ENCODE measurements at places on chromosomes 4 and X. TPM values are rescaled to one million over a fixed set of nuclear protein-coding genes. Genes with fewer than 3 reads are reported as not detected.
A peak's percentile ranks its signal among the peaks of the same experiment; 100 is the strongest.

GRCh38 chrX:123797543-123798447, 62.1 kb upstream of the XIAP start:
- no peak for DNase-seq

GAGE1 gene
- total RNA-seq = not detected

- no peak for DNase-seq
These were observed 513.8 kb upstream of the FAM241A start for GRCh38 chr4:111631215-111631999.

DNA sequence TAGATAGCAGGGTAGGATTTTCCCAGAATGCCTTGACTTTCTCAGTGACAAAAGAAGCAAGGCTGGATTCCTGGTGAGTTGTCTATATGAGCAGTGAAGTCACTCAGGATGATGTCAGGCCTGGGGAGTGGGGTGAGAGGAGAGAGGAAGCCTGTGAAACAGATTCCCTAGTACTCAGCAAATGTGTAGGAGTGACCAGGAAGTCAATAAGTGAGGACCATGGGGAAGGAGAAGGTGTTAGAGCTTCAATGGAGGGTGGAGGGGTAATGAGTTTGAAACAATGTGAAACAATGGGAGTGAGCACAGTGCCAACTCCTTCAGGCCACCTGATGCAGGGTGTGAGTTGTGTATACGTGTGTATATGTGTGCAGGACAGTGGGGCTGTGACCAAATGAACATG, 2.4 kb upstream of the SLC9A6 start:
- no peak for DNase-seq

CT45A1 gene
- not detected for total RNA-seq

CYBB gene
- total RNA-seq = 0.23 TPM

DNA sequence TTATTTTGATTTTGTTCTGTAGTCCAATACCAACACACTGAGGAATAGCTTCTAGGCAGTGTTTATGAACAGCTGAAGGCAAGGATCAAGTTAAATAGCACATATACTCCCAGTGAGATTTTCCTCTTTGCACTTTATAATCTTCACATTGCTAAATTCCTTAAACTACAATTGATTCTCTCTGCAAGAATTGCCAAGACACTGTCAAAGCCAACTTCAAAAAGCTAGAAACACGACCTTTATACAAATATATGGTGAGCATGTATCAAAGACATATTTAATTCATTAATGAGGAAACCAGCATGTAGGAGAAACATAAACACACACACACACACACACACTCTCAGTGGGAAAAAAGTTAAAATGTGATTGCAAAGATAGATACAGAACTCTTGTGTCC, 86.4 kb upstream of the FAM9C start:
- no peak for DNase-seq

FAM149A gene
- total RNA-seq = 0.13 TPM

- DNase-seq = no peak
These were observed 14.3 kb downstream of the TEC start for GRCh38 chr4:48255072-48255958.

DNA sequence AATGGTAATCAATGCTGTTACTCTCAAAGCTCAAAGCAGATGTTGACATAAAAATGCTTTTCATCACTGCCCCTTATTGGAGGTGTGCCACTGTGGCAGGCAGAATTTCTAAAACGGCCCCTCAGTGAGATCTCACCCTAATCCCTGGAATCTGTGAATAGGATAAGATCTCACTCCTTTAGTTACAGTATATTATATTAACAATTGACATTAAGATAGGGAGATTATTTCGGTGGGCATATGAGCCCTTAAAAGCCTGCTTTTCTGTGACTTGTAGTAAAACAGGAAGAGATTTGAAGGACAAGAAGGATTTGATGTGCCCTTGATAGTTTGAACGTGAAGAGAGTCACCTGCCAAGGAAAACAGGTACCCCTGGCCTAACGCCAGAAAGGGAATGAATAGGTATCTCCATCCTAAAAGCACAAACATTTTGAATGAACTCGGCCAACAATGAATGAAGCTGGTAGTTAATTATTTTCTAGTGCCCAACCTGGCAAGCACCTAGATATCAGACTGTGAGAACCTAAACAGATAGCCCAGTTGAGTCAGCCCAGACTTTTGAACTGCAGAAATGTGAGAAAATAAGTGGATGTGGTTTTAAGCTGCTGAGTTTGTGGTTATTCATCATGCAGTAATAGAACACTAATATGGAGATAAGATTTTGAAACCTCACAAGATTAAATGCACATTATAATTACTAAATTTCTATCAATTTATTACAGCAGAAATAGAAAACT, 881.6 kb downstream of the PCDH18 start:
- no peak for DNase-seq

UVSSA gene
- total RNA-seq = 23.4 TPM

GRCh38 chr4:102447413-102447812, 53.7 kb upstream of the NFKB1 start:
- no peak for DNase-seq

GAGE13 gene
- total RNA-seq = not detected

DNA sequence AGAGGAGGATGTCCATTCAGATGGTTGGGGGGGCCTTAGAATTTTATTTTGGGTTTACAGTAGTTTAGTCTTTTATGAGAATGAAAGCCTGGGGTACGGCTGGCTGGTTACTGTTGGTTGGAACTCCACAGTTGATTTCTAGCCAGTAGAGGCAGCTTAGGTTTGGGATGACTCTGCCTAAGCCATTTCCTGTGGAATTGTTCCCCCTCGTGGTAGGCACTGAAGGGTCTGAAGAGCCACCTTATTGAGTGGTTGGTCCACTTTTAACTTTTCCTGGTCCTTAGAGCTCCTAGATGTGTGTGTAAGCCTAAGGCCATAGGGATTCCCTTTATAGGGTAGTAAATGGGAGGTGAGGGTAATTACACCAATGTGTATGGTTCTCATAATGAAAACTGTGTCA, 19.7 kb downstream of the SPIN3 start:
- no peak for DNase-seq

GRCh38 chrX:22032506-22032905, 381 bp downstream of the PHEX start:
- DNase-seq = no peak

DNA sequence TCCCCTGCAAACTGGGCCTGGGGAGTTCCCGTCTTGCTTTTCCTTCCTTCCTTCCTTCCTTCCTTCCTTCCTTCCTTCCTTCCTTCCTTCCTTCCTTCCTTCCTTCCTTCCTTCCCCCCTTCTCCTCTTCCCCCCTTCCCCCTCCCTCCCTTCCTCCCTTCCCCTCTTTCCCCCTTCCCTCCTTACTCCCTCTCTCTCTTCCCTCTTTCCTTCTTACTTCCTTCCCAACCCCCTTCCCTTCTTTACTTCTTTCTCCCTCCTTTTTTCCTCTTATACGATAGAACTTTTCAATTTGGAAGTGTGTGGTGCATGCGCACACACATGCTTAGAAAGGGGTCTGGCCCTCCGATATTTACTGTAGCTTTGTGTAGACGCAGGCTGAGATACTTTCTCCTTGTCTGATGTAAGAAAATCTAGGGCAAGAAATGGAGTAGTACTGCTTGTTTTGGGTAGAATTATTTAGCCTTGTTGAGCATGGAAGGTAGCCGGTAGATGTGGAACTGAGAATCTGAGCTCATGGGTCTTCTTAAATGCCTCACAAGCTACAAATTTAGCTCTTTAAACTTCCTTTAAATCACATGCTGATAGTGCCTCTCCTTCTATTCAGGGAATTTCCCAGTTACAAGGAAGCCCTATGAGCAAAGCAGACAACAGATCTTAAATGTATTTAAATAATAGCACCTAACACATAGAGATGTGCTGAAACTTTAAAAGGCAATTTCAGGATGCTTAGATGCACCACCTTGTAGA, 189.6 kb downstream of the GPAT3 start:
- DNase-seq = no peak

DNA sequence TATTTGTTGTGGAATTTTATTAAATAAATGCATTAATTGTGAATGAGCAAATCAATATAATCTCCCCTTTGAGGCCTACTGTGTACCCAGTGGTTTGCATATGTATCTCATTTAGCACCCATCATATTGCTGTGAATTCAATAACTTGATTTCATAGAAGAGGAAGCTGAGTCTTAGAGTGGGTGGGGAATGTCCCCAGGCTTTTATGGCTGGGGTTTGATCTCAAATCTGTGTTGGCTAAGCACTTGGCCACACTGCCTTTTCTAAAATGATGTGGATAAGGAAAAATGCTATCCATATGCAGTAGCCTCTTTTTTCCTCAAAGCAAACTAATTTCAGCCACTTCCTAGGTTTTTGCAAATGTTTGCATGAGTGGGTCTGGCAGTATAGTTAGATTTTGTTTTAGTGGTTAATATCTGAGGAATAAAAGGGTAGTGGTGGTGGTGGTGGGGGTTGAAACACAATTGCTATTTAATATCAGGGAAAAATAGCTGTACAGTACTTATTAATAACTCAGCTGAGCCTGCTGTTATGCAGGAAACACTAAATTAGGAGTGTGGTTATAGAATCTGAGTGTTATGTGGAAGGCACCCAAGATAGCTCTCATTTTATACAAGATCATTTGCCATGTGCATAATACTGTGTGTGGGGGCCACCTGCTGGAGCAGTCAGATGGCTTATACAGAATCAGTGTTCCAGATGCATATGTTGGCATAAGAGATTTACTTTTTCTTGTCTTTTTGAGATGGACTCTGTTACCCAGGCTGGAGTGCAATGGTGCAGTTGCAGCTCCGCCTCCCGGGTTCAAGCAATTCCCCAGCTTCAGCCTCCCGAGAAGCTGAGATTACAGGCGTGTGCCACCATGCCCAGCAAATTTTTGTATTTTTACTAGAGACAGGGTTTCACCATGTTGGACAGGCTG, 108.0 kb downstream of the TMEM131L start:
- DNase-seq = peak; percentile 25

XK gene
- total RNA-seq = 1.3 TPM

GRCh38 chr4:133263104-133263503, 114.0 kb downstream of the PCDH10 start:
- DNase-seq = no peak

GIMD1 gene
- not detected for total RNA-seq

GRCh38 chrX:100264200-100264599, 145.9 kb downstream of the PCDH19 start:
- no peak for DNase-seq

DNA sequence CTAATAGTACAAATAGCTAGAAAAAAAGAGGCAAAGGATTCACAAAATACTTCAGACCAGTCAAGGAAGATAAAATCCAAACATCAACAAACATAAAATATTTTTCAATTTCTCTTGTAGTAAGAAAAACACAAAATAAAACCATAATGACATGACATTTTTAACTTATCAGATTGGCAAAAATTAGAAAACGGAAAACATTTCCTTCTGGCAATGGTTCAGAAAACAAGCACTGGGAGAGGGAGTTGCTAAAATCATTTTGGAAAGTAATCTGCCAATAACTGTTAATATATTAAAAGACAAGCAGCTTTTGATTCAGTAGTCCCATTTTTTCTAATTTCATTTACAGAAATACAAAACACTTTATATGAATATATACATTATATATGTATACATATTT, 26.1 kb downstream of the TKTL2 start:
- no peak for DNase-seq

GRCh38 chr4:76307660-76308014, 1.1 kb downstream of the STBD1 start:
- no peak for DNase-seq

- DNase-seq = no peak
These were observed 64.2 kb downstream of the INTS12 start for GRCh38 chr4:105644257-105644656.

DNA sequence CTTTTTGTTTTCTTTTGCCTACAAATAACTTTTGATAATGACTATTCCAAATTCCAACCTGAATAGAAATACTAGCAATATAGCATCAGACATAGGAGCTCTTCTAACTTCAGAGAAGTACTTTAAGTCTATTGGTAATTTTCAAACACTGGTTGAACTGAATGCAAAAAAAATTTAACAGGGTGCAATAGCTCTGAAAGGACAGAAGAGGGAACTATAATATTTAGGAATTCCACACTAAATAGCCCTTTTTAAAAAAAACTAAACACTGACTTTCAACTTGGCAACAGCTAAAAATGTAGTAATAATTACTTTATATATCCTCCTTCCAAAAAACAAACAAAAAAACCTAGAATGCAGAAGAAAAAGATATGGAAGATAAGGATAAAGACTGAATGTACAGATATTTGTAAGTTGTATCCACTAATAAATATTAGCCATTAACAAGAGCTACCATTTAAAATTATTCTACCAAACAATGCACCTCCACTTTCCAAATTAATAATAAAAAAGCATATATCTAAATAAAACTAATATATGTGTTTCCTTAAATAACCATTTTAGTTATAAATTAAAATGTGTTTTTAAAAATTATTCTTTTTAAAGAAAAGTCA, 81.4 kb downstream of the FBXW7 start:
- DNase-seq = no peak

MAP9 gene
- 9.8 TPM for total RNA-seq

GRCh38 chrX:154374313-154375155, at the start of gene FLNA:
TSS of gene FLNA (minus strand) at chrX:154374634. CDS start at chrX:154371245, 3,389 bp downstream.
- DNase-seq = no peak

GRCh38 chrX:23857363-23857762, 50.4 kb downstream of the APOO start:
- no peak for DNase-seq

DNA sequence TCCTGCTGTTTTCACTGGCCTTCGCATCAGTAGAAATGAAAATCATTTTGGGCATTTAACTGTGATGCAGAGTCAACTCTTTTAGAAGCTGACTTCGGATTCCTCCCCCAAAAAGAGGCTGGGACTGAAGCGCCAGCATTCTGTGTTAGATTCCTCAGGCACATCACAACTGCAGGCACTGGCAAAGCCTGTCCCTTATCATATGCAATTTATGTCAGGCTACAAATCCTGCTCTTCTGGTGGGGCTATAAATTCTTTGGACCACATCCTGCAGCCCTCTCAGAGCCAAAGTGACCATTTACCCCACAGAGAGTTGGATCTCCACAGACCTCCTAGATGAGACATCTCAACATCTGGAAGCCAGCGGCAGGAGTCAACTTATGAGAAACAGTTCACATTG, 138.4 kb downstream of the CBR4 start:
- DNase-seq = no peak

FAM47B gene
- not detected for total RNA-seq

GRCh38 chr4:53313510-53313909, 52.4 kb downstream of the SCFD2 start:
- DNase-seq = no peak

DNA sequence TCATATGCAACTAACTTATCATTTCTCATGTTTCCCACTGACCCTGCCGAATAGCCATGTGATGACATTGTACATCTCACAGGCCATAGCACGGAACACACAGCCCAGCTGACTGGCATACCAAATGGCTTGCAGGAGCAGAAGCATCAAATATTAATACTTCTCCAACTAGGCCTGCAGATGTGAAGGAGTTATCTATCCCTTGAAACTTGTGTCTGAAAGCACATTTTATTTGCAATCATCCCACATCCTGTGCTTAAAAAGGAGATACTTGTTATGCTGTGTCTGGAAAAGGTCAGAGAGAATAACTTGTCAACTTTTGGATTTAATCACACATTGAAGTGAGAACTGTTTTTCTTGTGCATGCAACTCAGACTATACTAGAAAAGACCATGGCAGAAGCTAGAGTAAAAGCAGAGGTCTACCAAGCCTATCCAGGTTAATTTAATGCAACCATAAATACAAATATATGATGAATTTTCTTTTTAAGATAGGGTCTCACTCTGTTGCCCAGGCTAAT, 100.4 kb downstream of the IRF2 start:
- no peak for DNase-seq
